ENCODE measurements at places on chromosomes 12 and 14.

- no peak overlapping the region for H3K27ac ChIP-seq
- no peaks in the 10 kb centered on the region for H3K36me3 ChIP-seq
- no peak for DNase-seq
- H3K27me3 ChIP-seq: no peaks in the 10 kb centered on the region
- H3K4me3 ChIP-seq: no peak overlapping the region
Observed at GRCh38 chr12:8834230-8834629, 11.8 kb downstream of the A2ML1 start.

DNA sequence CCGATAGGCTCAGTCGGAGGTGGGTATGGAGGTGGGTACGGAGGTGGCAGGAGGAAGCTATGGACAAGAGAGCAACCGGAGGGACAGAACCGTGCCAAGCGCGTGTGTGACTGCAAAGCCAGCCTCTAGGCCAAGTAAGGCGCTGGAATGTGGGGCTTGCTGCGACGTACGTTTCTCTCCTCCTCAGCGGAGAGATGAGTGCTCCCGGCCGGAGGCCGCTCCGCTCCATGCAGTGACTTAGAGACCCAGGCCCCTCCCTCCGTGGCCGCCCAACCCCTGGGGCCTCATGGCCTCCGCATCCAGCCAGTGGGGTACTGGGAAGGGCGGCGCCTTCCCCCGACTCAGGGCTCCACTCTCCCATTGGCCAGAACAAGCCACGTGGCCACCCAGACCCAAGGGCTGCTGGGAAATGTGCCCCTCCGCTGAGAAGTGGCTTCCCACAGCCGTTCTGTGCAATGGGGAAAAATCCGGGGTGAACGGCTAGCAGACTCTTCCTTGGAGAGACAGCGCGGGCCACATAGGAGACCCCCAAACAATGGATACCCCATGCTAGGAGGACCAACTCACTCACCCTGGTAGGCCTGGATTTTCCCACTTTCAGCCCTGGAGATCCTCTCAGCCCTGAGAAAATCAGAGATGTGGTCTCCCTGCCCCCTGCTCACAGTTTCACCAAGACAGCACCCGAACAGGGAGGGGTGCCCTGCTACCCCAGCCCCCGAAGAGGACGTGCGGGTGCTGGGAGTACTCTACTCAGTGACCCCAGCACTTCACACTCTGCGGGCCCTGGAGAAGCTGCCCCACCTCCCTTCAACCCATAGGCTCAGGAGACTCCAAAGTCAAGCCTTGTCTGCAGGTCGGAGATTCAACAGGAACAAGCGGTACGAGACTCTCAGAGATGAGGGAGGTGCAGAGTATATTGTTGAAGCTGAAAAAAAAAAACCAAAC is 66.7 kb downstream of the RIMBP2 start:
- H3K27me3 ChIP-seq: no peaks in the 10 kb centered on the region
- H3K27ac ChIP-seq: no peak overlapping the region
- DNase-seq: no peak

GRCh38 chr12:105192624-105193225 is 43.2 kb downstream of the APPL2 start:
- no peak for DNase-seq
- H3K27ac ChIP-seq: no peak overlapping the region
- peaks cover 48% of the 10 kb centered on the region for H3K36me3 ChIP-seq
- H3K4me1 ChIP-seq: no peaks in the 10 kb centered on the region
- H3K4me3 ChIP-seq: no peak overlapping the region

DNA sequence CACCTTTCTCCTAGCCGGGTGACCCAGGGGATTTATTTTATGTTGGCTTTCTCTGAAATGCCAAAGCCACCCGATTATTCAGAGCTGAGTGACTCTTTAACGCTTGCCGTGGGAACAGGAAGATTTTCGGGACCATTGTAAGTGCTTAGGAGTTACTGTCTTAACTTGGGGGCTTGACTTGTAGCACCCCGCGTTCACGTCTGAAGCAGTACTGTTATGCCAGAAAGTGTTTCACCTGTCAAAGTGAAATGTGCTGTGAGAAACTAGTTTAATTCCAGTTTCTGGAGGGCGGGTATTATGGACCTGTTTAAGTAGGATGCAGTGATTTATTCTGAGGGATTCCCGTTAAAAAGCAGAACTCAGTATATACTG is 218 bp downstream of the LYSET start:
- H3K4me3 ChIP-seq: peak overlapping the region; percentile 95
- peaks cover 38% of the 10 kb centered on the region for H3K4me1 ChIP-seq
- H3K36me3 ChIP-seq: peaks cover 19% of the 10 kb centered on the region
- peak overlapping the region; percentile 89 for H3K27ac ChIP-seq
- no peaks in the 10 kb centered on the region for H3K27me3 ChIP-seq
- no peak for DNase-seq

DNA sequence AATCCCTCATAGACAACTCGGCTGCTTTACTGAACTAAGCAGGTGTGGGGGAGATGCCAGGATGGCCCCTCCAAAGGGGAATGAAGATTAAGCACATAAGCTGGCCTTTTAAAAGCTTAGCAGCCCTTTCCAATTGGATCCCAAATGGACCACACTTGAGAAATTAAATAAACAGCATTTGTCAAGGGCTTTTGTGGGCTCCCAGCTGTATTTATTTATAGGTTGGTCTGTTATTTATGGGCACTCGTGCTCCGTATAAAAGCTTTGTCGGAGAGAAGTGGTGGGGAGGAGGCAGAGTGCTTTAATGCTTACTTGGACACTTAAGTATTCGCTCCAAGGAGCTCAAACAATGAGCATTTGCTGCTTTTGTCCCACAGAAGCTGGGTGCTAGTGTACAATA is 580.2 kb downstream of the MED13L start:
- H3K4me3 ChIP-seq: no peak overlapping the region
- H3K27me3 ChIP-seq: peaks cover 2% of the 10 kb centered on the region
- DNase-seq: no peak
- no peaks in the 10 kb centered on the region for H3K4me1 ChIP-seq

GRCh38 chr12:100164153-100164704 is 21.6 kb upstream of the BLTP3B start:
- H3K4me3 ChIP-seq: peak overlapping the region; percentile 51
- no peak for DNase-seq
- no peaks in the 10 kb centered on the region for H3K27me3 ChIP-seq
- H3K27ac ChIP-seq: no peak overlapping the region

DNA sequence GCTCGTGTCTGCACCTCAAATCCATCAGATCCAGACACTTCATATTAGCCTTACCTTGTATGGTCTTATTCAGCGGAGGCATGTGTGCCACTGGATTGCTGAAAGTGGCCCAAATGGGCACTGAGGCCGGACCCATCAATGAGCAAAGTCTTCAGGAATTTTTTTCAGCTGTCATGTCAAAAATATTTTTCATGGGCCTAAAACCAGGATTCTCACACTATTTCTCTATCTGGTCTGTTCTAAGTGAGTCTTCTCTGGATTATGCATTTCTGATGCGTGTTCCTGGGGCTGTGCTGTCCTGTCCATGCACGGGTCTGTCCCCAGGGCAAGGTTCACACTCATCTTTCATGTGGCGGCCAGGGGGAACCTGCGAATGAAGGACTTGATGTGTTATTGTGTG is 94.6 kb downstream of the KCNA5 start:
- H3K4me1 ChIP-seq: no peaks in the 10 kb centered on the region
- H3K36me3 ChIP-seq: no peaks in the 10 kb centered on the region
- H3K27me3 ChIP-seq: peaks cover 5% of the 10 kb centered on the region
- no peak overlapping the region for H3K4me3 ChIP-seq

DNA sequence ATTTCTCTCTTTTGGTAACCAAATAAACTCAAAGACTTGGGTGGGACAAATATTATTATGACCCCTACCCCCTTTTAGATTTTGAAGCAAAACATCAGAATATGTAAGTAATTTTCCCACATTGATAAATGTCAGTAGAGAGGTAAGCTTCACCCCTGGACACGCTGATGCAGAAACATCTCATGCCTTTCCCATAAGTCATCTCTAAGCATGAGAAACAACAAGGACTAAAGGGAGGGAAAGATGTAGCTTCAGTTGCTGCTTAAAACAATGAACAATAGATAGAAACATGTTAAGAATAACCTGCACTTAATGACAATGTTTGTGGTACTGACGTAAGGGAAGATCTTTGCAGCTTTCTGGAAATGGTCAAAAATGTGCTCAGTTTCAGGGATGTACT is 56.3 kb upstream of the SLC8A3 start:
- peaks cover 13% of the 10 kb centered on the region for H3K27me3 ChIP-seq
- H3K36me3 ChIP-seq: no peaks in the 10 kb centered on the region
- no peak overlapping the region for H3K27ac ChIP-seq
- no peaks in the 10 kb centered on the region for H3K4me1 ChIP-seq
- DNase-seq: no peak
- H3K4me3 ChIP-seq: no peak overlapping the region

- H3K36me3 ChIP-seq: no peaks in the 10 kb centered on the region
- no peak overlapping the region for H3K4me3 ChIP-seq
- H3K27me3 ChIP-seq: no peaks in the 10 kb centered on the region
- H3K27ac ChIP-seq: no peak overlapping the region
- no peaks in the 10 kb centered on the region for H3K4me1 ChIP-seq
Observed at GRCh38 chr12:90423965-90424364, 531.0 kb downstream of the CCER1 start.

- H3K27ac ChIP-seq: no peak overlapping the region
- H3K27me3 ChIP-seq: no peaks in the 10 kb centered on the region
- H3K4me3 ChIP-seq: no peak overlapping the region
- H3K36me3 ChIP-seq: no peaks in the 10 kb centered on the region
- no peak for DNase-seq
Observed at GRCh38 chr14:88668448-88669116, 105.7 kb downstream of the ZC3H14 start.

GRCh38 chr14:100131181-100131580 is 28.3 kb downstream of the DEGS2 start:
- no peak overlapping the region for H3K27ac ChIP-seq
- no peak for DNase-seq
- H3K4me1 ChIP-seq: no peaks in the 10 kb centered on the region
- peaks cover 62% of the 10 kb centered on the region for H3K36me3 ChIP-seq
- no peak overlapping the region for H3K4me3 ChIP-seq
- H3K27me3 ChIP-seq: no peaks in the 10 kb centered on the region

GRCh38 chr12:6827982-6828780 is at the start of gene P3H3:
Gene P3H3, plus strand, starts transcription at chr12:6828407. Its CDS starts 34 bp downstream, at chr12:6828441.
- peaks cover 31% of the 10 kb centered on the region for H3K4me1 ChIP-seq
- H3K4me3 ChIP-seq: peak within 1 kb of the TSS; percentile 90
- DNase-seq: no peak
- peaks cover 48% of the 10 kb centered on the region for H3K27me3 ChIP-seq
- no peaks in the 10 kb centered on the region for H3K36me3 ChIP-seq

GRCh38 chr14:105385698-105386365 is 12.5 kb upstream of the TEX22 start:
- no peak overlapping the region for H3K4me3 ChIP-seq
- no peaks in the 10 kb centered on the region for H3K36me3 ChIP-seq
- peaks cover 6% of the 10 kb centered on the region for H3K4me1 ChIP-seq
- H3K27me3 ChIP-seq: no peaks in the 10 kb centered on the region

DNA sequence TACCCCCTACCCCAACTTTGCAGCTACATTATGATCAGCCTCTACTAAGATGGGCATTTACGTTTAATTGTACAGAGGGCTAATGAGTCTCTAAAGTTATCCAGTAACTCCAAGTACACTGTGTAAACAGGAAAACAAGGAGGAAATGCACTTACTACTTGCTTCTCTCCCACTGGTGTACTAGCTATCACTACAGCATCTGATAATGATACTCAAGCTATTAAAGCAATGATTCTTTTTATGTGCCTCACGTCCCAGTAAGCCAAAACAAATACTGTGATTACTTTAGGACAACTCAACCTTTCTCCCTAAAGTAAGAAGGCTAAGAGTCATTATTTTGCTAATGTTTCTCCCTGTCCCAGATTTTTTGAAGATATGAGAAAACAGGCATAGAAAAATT is 128.6 kb upstream of the CCDC175 start:
- H3K36me3 ChIP-seq: no peaks in the 10 kb centered on the region
- no peak for DNase-seq
- peaks cover 2% of the 10 kb centered on the region for H3K27me3 ChIP-seq
- no peak overlapping the region for H3K4me3 ChIP-seq
- no peak overlapping the region for H3K27ac ChIP-seq

DNA sequence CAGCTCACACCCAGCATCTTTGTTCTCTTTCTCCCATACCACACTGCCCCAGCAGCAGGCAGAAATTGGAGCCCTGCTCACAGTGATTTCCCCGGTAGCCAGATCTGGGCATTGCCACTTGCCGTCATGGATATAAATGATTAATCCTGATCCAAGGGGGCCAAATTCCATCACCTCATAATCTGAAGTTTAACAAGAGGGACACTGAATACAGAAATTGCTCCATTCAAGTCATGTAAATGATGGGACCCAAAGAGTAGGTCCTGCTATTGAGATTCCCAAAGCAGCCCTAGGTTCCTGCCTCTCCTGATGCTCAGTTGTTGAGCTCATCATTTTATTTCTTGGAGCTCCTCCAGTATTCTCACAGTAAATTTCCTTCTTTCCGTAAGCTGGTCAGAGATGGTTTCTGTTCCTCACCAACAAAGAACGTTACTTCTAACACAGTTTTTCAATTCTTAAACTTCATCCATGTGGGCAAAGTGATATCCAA is 11.7 kb downstream of the ITPR2 start:
- H3K4me3 ChIP-seq: no peak overlapping the region
- no peak overlapping the region for H3K27ac ChIP-seq
- DNase-seq: no peak
- H3K36me3 ChIP-seq: peaks cover 13% of the 10 kb centered on the region

GRCh38 chr12:24095245-24095644 is 145.8 kb upstream of the SOX5 start:
- no peak for DNase-seq
- H3K4me3 ChIP-seq: no peak overlapping the region
- H3K4me1 ChIP-seq: no peaks in the 10 kb centered on the region
- no peaks in the 10 kb centered on the region for H3K27me3 ChIP-seq
- H3K27ac ChIP-seq: no peak overlapping the region

DNA sequence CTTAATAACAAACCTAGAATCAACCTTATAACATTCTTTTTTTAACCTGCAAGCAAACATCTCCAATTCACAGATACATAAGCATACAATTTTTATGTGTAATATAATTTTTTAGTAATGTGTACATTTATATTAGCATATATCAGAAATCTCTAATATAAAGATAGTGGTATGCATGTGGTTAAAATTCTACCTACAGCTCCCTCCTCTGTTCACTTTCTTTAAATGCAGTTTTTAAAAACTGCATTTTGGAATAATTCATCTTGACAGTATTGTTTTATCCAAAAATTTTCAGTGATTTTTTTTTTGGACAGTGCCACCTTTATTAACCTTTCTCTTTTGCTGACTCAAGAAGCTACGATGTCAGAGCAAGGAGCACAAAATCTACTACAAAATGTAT is 13.2 kb upstream of the RXYLT1 start:
- H3K36me3 ChIP-seq: no peaks in the 10 kb centered on the region
- peaks cover 17% of the 10 kb centered on the region for H3K27me3 ChIP-seq
- no peak overlapping the region for H3K4me3 ChIP-seq
- DNase-seq: no peak
- H3K27ac ChIP-seq: no peak overlapping the region

GRCh38 chr12:23887055-23887835 is 62.2 kb downstream of the SOX5 start:
- no peaks in the 10 kb centered on the region for H3K4me1 ChIP-seq
- H3K4me3 ChIP-seq: no peak overlapping the region
- DNase-seq: no peak
- H3K27ac ChIP-seq: no peak overlapping the region
- no peaks in the 10 kb centered on the region for H3K36me3 ChIP-seq

DNA sequence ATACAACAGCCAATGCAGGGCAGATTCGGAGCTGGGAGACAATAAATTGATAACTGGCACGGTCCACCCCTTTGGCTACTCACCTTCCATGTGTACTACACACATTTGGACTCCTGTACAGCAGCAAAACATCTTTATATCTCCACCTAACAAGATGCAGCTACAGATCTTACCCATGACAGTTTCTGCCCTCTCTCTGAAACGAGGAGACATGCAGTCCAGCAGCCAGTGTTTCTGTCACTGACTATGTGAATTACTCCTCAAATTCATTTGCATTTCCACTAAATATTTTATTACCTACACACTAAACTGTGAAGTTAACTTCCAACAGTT is 58.7 kb upstream of the BEGAIN start:
- no peak for DNase-seq
- H3K4me3 ChIP-seq: no peak overlapping the region
- H3K4me1 ChIP-seq: peaks cover 40% of the 10 kb centered on the region
- peaks cover 40% of the 10 kb centered on the region for H3K27me3 ChIP-seq

Data from activated T-helper 1 cell treated with anti-CD3 and anti-CD28 coated beads, Interleukin-12 subunit alpha, Interleukin-12 subunit beta, Interleukin-2, Interleukin-4 antibody, amounts not matched to agents 30 ng/mL and 10 ng/mL and 1 ng/mL, durations not matched to agents 14 hours and 24 hours and 36 hours (primary cell).